ENCODE measurements at places on chromosomes 5 and 9.

GRCh38 chr9:127761491-127761956, 16.9 kb downstream of the SH2D3C start:
- no peak for DNase-seq

DNA sequence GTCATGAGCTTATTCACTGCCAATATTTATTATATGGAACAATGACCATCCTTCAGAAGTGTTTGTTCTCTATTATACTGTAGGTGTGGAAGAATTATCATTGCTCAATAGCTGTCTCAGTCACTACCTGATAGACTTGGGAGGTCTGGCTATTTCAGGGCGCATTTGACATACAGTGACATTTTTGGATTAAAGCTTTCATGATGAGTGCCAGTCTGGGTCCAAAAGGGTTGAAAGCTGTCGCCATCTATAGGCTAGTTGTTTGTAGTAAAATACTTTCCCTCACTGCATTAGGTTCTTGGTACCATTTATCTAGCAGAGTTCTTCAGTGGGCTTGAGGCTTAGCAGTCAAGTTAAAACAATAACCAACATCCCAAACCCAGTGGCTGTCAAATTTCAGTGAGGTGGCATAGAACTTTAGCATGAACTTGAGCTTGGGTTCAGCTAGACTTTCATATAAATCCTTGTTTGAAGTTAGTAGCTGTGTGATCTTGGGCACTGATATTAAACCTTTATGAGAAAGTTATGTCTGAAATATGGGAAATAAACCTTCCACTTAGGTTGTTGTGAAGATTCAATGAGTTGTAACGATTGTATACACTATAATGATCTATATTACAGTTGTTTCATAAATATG, 110.5 kb upstream of the CDKN2B start:
- no peak for DNase-seq

- no peak for DNase-seq
These were observed 28.3 kb upstream of the NIPAL4 start for GRCh38 chr5:157431544-157432200.

DNA sequence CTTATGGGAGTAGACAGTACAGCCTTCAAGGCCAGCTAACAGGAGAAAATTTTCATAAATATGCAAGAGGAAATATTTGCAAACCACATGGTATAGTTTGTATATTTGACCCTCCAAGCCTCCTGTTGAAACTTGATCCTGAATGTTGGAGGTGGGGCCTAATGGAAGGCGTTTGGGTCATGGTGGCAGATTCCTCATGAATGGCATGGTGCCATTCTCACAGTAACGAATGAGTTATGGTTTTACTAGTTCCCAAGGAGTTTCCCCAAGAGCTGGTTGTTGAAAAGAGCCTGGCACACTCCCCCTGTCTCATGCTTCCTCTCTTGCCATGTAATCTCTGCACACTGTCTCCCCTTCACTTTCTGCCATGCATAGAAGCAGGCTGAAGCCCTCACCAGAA, 3.3 kb upstream of the PAIP1 start:
- DNase-seq: no peak

GRCh38 chr5:87770601-87771121, 357.9 kb upstream of the CCNH start:
- no peak for DNase-seq

DNA sequence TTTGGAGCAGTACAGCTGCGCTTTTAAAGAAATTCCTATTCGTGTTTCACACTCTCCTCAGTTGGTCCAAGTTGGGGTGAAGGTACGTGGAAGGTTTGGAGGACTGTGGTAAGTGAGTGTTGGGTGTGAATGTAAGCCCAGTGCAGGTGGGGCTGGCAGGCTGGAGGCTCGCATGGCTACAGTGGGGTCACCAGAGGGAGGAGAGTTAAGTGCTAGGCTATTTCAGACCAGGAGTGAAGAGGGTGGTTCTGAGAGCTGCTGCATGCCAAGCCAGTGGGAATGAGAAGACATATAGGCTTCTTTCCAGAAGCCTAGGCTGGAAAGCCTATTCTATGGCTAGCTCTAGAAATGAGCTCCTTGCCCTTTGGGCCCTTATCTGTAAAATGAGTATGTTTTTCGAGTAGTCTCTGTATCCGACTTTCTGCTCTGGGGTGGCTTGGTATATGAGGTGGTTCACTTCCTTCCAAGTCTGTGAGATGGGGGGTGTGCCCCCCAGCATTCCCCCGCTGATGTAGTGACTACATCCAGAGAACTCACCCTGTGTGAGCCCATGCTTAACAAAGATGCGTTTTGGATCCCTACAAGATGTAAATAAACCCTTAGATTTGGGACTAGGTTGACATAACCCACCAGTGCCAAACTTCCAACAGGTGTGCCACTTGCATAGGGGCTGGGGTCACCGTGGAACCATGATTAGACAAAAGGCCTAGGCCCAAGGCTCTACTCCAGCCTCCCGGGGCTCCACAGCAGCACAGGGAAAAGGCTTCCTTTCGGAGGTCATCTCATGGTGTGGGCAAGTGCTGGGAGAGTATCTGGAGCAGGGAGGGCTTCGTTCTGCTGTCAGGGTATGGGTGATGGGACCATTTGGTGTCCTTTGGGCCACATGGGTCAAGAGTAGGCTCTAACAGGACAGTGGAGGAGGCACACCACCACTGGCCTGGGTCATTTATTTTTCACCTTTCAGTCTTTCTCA, 2.6 kb downstream of the TCF7 start:
- DNase-seq: no peak

DNA sequence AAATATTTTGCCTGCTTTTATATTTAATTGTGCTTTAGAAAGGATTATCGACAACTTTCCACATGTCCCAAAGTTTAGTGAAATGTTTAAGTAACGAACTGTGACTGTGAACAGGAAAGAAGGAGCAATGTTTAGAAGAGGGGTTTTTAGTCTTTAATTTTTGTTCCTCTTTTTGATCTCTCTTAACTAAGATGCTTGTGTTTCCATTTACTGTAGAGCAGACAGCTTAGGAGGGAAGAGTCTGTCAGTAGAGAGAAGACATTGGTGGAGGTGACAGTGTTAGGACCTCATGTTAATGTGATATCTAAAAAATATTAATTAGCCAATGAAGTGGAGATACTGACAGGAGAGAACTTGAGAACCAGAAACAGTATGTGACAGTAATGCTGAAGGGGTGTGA, 92.2 kb downstream of the RASGRF2 start:
- DNase-seq: no peak

DNA sequence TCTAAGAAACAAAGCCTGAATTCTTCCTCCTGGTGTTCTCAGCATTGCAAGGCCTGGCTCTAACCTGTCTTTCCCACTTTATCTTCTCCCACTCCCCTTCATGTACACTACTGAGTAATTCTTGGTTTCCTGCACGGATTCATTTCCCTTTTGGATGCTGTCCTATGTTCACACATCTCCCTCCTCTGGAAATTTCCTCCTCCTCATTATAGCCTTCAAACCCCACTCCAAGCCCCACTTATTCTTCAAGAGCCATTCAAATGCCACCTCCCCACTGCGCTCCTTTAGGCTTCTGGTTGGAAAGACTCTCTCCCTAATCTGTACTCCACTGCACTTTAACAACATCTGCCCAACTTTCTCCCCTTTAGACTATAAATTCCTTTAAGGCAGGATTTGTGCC, 28.2 kb upstream of the C5orf63 start:
- DNase-seq: no peak

GRCh38 chr9:127452691-127453090, 1.4 kb downstream of the LRSAM1 start:
- DNase-seq: no peak

DNA sequence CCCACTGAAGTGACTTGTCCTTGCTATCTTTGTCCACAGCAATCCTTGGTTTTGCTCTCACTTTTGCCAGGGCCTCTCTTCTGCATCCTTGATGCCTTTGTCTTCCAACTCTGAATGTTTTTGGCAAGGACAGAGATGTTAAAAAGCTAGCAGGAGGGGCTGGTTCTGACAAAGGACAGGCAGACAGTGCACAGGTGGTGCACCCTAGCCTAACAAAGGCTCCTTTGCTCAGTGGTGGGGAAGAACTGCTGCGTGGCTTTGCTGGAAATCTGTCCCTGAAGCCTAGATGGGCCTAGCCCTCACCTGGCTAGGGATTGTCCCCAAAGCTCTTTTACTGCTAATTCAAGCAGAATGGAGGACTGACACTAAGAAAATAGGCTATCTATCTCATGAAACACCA, 233.5 kb downstream of the MAN2A1 start:
- no peak for DNase-seq

- no peak for DNase-seq
These were observed 99.4 kb upstream of the PTPN3 start for GRCh38 chr9:109597496-109597895.

DNA sequence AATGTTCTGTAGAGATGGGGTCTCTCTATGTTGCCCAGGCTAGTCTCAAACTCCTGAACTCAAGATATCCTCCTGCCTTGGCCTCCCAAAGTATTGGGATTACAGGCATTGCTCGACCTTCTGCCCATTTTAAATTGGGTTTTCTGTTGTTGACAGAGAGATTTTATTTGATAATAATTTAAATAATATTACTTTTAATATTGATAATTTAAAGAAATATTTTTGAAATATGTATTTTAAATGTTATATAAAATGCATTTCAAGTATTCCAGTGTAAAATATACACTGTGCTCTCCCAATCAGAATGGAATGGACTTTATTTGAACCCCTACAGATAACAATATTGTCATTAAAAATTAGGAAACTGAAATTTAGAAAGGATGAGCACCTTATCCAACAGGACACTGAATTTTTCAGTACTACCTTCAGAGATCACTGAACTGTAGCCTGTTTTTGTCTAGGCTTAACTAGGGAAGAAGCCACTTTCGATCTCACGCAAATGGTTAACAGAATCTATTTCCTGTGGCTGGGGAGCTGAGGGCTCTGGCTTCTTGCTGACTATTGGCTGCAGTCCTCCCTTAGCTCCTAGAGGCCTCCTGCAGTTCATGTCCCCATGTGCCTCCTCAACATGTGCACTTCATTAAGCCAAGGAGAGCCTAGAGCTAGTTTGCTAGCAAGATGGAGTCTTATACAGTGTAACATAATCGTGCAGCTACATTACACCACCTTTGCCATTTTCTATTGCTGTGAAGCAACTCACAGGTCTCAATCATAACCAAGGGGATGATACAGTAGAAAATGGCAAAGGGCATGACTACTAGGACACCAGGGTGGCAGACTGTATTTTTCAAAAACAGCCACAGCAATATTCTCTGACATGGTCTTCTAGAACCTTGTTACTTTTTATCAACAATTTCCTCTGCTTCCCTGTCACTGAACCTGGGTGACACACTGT, 150.0 kb downstream of the CDC42SE2 start:
- no peak for DNase-seq

DNA sequence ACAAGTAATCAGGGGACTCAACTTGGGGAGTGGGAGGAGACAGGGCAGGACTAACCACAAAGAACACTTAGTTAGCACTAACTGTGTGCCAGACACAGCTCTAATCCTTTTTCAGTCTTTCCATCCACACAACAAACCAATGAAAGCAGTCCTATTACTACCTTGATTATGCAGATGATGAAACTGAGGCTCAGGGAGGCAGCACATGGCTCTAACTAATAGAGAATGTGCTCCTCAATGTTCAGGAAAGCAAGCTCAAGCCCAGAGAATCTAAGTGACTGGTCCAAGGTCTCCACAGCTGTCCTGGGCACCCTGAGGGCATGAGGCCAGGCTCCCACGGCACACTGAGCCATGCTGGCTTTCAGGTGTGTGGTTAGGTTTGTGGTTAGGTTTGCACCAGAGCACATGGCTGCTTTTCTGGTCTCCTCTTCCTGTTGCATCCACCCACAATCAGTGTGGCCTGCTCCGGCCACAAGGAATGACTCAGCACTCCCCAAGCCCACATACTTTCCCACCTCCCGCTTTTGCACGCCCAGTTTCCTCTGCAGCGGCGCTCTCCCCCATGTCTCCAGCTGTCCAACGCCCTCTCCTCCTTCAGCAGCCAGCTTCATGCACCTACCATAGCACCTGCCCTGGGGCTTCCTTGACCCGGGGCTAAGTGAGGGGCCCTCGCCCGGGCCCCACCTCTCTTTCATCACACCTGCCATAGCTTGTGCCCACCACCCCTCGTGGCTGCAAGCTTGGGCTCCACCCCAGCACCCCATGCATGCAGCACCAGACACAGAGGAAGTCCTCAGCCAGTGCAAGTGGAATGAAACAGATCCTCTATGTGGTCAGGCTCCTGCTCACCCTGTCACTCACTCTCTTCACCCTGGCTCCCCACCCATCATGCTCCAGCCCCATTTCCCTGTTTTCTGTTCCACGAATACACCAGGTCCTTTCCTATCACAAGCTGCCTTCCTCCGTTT, 133.1 kb downstream of the GABBR2 start:
- DNase-seq: no peak

DNA sequence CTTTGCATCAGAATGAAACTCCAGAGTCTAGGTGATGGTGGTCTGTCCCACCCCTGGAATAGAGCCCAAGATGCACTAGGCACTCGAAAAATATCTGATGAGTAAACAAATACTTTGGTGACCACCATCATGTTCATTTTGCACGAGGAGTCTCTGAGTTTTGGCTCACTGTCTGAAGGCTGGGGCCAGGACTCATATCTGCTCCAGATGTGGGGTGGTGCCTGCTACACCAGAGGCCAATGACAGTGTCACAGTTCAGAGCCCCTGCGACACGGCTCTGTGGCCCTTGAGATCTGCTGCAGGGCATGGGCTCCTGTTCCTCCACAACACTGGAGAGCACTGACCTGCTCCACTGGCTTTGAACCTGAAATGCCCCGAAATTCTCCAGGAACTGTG, 164.6 kb downstream of the ROR2 start:
- DNase-seq: no peak

GRCh38 chr9:86575825-86576525, 221.8 kb upstream of the TUT7 start:
- no peak for DNase-seq

DNA sequence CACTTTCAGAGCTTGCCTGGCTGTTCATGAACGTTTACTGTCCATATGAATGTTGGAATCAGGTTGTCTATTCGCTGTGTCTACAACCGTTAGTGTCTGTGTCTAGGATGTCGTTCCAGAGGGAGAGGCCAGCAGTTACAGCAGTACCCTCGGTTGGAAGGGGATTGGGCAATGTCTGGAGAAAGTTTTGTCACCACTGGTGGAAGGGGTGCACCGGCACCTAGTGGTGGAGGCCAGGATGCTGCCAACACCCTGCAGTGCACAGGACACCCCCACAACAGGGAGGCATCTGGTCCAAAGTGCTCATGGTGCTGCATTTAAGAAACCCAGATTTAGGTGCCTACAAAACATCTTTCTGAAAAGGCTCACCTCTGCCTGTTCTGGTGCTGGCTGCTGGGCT, 220.7 kb downstream of the FANCC start:
- DNase-seq: no peak

DNA sequence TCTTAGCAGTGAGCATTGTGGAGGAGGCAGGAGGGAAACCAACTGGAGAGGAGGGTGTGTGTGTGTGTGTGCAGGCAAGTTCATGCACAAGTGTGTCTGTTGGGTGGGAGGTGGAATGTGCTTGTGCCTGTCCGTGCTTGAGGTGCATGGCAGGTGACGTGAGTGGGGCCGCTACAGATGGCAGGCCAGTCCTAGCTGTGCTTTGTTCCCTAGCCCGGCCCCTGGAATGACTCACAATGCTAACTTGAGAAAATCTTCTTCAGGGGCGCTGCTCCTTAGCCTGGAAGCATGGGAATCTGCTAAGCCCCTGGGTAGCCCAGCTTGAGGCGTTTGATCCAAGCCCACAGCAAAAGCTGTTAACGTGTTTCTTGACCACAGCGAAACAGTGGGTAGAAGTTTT, 25.0 kb upstream of the DMRT2 start:
- DNase-seq: no peak

GRCh38 chr5:178627259-178627598, 379 bp upstream of the CLK4 start:
- no peak for DNase-seq

- no peak for DNase-seq
These were observed 45.6 kb downstream of the SLC1A3 start for GRCh38 chr5:36651761-36652685.

GRCh38 chr5:77218263-77218662, 7.8 kb downstream of the PDE8B start:
- no peak for DNase-seq
